ENCODE measurements at places on chromosomes 2 and 18.
A peak's percentile ranks its signal among the peaks of the same experiment; 100 is the strongest.

DNA sequence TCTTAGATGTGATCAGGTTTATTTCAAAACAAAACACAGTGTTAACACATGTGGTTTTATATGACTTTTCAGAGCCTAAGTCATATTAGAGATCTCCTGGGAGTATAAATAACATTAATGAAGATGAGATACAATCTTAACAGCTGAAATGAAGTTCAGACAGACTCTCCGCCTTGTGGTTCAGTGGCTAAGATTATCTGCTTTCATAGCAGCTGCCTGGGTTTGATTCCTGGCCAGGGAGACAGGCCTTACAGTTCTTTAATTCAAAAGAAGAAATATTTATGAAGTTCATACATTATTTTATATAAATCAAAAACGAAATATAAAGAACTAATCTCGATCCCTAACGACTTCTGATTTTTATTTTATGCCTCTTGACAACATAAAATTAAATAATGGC, 35.2 kb upstream of the TTC32 start:
- DNase-seq, result no peak

DNA sequence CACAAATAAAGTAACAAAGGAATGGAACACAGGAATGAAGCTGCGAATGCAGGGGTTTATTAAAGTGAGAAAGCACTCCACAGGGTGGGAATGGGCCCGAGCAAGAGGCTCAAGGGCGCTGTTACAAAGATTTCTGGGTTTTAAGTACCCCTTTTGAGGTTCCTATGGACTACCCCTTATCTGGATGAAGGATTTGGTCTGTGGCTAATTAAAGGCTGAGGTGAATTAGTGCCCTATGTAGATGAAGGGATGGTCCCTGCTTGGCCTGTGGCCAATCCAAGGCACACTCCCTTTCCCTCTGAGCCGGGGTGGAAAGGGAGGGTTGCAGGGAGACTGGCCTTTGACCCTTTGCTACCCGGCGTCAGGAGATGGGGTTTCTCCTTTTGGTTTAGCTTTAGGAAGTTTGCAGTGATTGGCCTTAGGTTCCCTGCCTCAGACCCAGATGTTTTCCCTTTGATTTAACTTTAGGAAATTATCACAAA, 47.5 kb upstream of the CNGA3 start:
- DNase-seq, result no peak

GRCh38 chr2:191045141-191045540, 31.2 kb upstream of the STAT1 start:
- DNase-seq, result no peak

GRCh38 chr2:175004730-175004979, 526 bp downstream of the CHN1 start:
- no peak for DNase-seq

DNA sequence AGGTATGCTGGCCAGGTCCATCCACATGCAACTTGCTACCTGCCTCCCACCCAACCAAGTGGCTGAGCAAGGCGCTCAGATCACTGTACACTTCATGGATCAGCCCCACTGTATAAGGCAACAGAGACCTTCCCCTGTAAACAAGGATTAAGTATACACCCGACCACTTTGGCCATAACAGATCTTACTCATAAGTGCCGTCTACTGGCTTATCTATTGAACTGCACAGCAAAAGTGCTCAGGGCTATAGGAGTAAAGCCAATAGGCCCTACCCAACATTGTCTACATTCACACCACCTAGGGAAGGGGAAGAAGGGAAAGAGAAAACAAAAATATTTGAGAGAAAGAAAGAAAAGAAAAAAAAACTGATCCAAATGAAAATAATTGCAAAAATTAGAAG, 663.9 kb upstream of the LRRTM1 start:
- no peak for DNase-seq

DNA sequence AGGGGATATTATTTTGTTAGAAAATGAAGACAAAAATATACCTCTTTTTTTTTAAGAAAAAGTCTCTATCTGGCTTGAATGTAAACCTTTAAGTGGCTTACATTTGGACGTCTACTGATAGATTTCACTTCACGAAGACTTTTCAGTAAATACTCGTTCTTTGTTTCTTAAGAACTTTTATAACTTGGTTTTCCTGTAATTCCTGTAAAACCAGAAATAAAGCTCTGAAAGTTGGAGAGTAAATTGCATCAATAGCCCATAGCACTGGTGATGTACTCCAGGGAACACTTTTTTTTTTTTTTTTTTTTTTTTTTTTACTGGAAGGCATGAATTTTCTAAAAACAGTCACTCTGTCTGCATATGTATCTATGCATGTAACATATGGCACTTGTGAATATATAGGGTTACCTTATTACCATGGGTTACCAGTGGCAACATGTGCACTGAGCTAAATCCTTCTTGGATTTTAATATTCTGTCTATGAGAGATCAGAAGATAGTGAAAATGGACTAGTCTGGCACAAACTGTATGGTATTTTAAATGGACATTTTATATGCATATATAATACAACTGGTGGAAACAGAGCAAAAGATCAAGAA, 309.2 kb upstream of the TCF4 start:
- no peak for DNase-seq

DNA sequence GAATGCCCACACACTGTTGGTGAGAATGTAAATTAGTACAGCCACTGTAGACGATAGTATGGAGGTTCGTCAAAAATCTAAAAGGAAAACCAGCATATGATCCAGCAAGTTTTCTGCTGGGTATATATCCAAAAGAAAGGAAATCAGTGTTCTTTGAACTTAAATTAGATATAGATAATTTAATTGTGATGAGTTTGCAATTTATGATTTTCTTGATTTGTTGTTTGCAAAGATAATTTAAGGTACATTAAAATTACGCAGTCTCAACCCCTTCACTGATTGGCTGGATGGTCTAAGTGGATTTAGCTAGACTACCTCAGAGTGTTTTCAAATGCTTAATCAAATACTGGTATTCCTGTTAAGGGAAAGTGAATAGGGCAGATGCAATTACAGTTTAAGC, 302.2 kb downstream of the GALNT13 start:
- DNase-seq, result no peak

DNA sequence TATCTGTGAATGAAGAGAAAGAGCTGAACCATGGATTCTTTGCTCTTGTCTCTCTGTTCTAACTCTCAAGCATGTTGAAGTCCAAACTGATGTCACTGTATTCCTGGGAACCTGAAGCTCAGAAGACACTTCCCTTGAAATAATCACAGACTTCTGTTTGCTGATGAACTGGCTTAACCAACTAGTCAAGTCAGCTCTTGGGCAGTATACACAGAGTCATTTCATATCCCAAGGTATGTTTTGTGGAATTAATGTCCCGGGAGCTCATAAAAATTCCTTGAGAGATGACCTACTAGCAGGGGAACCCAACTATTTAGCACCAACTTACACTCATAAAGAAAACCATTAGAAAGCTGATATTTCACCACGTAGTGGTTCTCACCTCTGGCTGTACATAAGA, 156.6 kb downstream of the NR4A2 start:
- no peak for DNase-seq

- DNase-seq, result peak; percentile 38
Measured at GRCh38 chr18:5238371-5238976, 41.4 kb upstream of the AKAIN1 start.

Measured in femur (tissue), 1 donor.